ENCODE measurements at places on chromosomes 6 and 20.

DNA sequence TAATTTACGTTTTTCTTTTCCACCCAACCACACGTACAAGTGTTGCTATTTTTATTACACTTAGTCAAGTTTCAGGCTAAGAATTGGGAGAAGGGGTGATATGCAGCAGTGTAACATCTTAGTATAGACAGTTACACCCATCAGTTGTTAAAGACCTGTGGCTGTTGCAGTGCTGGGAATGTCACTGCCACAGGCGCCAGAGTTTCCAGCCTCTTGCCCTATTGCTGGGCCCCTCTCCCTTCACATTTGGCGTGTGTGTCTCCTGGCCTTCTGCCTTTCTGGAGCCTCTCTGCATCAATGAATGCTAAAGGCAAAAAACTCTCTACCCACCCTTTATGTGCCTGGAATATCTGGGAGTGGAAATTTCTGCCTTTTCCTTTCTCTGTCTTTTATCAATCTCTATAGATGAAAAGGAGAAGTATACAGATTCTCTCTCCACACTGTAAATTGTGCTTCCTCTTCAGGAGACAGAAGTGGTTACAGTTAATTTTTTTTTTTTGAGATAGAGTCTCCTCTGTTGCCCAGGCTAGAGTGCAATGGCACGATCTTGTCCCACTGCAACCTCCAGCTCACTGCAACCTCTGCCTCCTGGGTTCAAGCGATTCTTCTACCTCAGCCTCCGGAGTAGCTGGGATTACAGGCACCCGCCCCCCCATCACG, 73.0 kb downstream of the TIAM2 start:
- DNase-seq = no peak

GRCh38 chr20:3340443-3340842, 67.0 kb downstream of the DNAAF9 start:
- DNase-seq = peak; percentile 8

DNA sequence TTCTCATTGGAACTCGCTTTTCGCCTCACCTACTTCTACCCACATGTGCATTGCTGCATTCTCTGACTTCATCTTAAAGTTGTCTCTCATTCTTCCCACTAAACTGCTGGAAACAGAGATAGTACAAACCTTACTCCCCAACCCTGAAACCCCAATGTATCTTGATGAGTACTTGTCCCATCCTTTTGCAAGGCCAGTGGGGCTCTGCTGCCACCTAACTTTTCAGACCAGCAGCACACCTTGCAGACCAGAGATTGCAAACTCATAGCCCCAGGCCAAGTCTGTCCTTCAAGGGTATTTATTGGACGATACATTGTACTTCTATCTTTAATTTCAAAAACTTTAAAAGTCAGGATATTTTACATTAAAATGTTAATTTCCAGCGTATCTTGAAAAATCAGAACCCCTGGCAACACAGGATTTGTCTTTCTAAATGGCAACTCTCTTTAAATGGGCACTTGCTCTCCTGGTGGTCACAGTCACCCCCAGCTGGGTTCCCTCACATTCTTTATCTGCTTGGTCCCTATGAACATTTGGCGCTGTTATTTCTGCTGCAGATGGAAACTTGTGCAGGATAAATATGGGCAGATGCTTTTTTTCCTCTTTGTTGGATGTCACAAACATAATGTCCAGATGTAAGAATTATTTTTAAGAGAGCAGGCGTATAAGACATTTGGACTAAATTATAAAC, 83.9 kb downstream of the SOD2 start:
- DNase-seq = no peak

- no peak for DNase-seq
Measured at GRCh38 chr6:36807143-36807542, 32.1 kb downstream of the CPNE5 start.

DNA sequence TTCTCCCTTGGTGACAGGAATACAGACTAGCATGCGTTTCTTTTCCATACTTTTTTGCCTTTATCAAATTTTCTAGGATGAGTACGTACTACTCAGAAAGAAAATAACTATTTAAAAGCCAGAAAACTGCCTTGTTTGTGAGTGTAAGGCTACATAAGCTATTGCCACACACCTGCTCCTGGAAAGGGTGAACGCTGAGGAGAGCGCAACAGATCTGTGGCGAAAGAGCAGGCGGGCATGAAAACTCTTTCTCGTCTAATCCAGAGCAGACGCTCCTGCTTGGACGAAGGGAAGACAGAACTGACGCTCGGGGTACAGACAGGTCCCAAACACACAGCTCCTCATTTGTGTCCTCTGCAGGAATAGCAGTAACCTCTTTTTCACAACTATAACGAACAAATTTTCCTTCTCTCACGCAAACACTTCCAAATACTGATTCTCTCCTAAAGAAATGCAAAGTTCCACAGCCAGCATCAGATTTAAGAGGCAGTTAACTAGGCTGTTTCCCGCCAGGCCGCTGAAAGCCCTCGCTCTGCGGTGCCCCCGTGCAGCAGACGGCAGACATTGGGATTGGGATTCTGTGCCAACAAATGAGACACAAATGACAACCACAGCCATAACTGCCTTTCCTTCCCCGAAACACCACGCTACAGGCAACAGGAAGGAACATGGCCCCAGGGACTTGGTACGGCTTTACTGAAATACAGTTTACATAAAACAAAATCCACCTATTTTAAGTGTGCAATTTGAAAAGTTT, 20.0 kb downstream of the TAF4 start:
- DNase-seq = no peak
